ENCODE measurements at places on chromosomes 2 and 18. TPM values are rescaled to one million over a fixed set of nuclear protein-coding genes. Genes with fewer than 3 reads are reported as not detected.

TPO gene
- total RNA-seq = 12.4 TPM

- H3K4me3 ChIP-seq = no peak overlapping the region
- H3K27me3 ChIP-seq = no peaks in the 10 kb centered on the region
- no peak for DNase-seq
- H3K4me1 ChIP-seq = peaks cover 6% of the 10 kb centered on the region
- H3K36me3 ChIP-seq = no peaks in the 10 kb centered on the region
Measured at GRCh38 chr18:36490897-36491296, 193.4 kb downstream of the FHOD3 start.

DNA sequence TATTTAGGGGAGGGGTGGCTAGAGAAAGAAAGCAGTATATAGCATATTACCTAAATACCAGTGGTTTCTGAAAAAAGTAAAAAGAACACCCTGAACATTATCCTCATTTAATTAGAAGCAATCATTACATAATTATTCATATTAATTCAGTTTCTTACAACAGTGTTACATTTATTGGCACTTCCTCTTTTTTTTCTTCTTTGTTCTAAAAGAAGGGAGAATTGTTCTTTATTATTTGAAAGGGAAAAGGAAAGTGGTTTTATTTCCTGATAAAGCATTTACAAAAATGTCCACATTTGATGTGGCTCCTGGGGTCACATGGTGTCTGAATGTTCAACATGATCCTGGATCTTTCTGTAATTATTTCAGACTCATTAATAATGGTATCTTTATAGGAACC lies 254.9 kb upstream of the ZEB2 start:
- H3K36me3 ChIP-seq = no peaks in the 10 kb centered on the region
- H3K4me3 ChIP-seq = no peak overlapping the region
- H3K27ac ChIP-seq = no peak overlapping the region
- no peaks in the 10 kb centered on the region for H3K4me1 ChIP-seq

DNA sequence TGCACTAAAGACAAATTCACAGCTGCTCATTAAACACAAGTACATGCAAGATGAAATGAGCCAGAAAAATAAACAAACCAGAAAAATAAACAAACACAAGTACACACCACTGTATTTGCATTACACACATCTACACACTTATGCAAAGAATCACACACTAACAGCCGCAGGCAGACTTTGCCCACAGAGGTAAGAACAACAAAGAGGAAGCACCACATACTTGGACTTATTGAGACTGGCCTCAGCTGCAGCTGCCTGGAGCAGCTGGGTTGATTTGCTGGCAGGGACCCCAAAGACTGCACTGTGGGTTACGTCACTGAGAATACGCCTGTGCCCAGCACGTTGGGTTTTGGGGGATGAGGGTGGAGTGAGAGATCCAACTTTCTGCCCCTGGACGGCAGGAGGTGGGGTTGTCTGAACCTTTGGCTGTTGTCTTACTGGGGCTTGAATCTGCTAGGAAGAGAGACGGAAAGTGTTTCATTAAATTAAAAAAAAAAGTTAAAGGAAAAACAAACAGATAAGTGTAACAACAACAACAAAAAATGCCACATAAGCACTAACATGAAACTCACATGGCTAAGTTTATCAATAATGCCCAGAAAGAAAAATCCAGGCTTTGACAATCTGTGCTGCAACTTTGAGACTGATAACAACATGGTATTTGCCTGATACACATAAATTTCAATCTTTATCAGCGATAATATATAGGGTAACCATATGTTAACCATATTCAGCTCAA lies 71.9 kb upstream of the NFU1 start:
- no peak overlapping the region for H3K27ac ChIP-seq
- no peaks in the 10 kb centered on the region for H3K27me3 ChIP-seq
- H3K4me1 ChIP-seq = no peaks in the 10 kb centered on the region
- no peak overlapping the region for H3K4me3 ChIP-seq
- H3K36me3 ChIP-seq = peaks cover 97% of the 10 kb centered on the region
- DNase-seq = no peak

EFEMP1 gene
- 80.7 TPM for total RNA-seq

DNA sequence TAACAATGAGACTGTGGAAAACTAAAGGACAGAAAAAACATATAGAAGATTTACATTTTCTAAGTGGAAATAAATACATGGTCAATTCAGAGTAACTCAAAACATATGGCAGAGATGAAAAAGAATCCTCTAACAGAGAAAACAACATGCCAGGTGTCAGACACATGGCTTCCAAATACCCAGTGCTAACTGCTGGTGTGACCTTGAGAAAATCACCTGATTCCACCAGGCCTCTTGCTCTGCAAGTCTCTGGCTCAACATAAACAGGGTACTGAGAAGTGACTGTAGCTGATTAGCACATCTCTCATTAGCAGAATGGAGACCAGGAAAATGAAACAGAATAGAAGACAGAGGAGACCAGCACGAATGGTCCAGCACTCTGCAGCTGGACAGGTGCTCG lies 210.8 kb downstream of the HNMT start:
- no peaks in the 10 kb centered on the region for H3K36me3 ChIP-seq
- DNase-seq = no peak
- H3K27ac ChIP-seq = no peak overlapping the region
- H3K4me3 ChIP-seq = no peak overlapping the region
- no peaks in the 10 kb centered on the region for H3K27me3 ChIP-seq

GRCh38 chr18:46071653-46072375 lies at the start of gene PSTPIP2:
PSTPIP2 (minus strand) TSS chr18:46072260; CDS start chr18:46072188, 72 bp downstream.
- peak within 1 kb of the TSS; percentile 72 for H3K27ac ChIP-seq
- H3K36me3 ChIP-seq = no peaks in the 10 kb centered on the region
- peaks cover 29% of the 10 kb centered on the region for H3K4me1 ChIP-seq
- H3K4me3 ChIP-seq = peak within 1 kb of the TSS; percentile 73
- H3K27me3 ChIP-seq = no peaks in the 10 kb centered on the region

GRCh38 chr2:226077841-226078240 lies 678.3 kb downstream of the NYAP2 start:
- H3K36me3 ChIP-seq = no peaks in the 10 kb centered on the region
- no peak for DNase-seq
- H3K4me1 ChIP-seq = no peaks in the 10 kb centered on the region
- no peak overlapping the region for H3K4me3 ChIP-seq
- no peaks in the 10 kb centered on the region for H3K27me3 ChIP-seq

LAMA1 gene
- 0.32 TPM for total RNA-seq

DNA sequence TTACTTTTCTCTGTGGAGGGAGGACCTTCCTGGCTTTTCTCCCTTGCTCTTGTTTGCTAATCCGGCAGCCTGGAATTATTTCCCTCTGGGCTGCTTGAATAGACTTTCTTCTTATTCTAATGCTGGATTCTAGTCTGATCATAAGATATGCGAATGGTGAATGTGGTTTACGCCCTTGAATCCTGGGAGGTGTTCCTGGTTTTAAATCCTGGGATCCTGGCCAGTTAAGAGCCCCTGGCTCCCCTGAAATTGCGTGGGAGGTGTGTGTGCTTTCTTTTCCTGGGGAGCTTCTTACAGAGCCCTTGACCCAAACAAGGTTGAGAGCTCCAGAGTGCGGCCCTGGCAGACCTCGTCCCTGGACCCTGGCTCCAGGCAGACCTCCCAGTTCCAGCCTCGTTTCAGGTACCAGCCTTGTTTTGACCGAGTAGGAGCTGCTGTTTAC lies 2.8 kb downstream of the SH3BP4 start:
- no peak for DNase-seq
- H3K4me1 ChIP-seq = peaks cover 53% of the 10 kb centered on the region
- H3K4me3 ChIP-seq = peak overlapping the region; percentile 90
- peak overlapping the region; percentile 88 for H3K27ac ChIP-seq
- no peaks in the 10 kb centered on the region for H3K36me3 ChIP-seq

MYL1 gene
- not detected for total RNA-seq
